ENCODE measurements at places on chromosomes 2 and 18. TPM values are rescaled to one million over a fixed set of nuclear protein-coding genes. Genes with fewer than 3 reads are reported as not detected.

The MAIP1 gene
- 25.9 TPM for total RNA-seq

The ARHGAP15 gene
- 103 TPM for total RNA-seq

The OSGEPL1 gene
- 11.8 TPM for total RNA-seq

The ZAP70 gene
- 164 TPM for total RNA-seq

The CYP27C1 gene
- total RNA-seq: not detected

GRCh38 chr2:49261781-49262180 lies 107.5 kb upstream of the FSHR start:
- DNase-seq: no peak
